ENCODE measurements at places on chromosomes 2 and 18.

DNA sequence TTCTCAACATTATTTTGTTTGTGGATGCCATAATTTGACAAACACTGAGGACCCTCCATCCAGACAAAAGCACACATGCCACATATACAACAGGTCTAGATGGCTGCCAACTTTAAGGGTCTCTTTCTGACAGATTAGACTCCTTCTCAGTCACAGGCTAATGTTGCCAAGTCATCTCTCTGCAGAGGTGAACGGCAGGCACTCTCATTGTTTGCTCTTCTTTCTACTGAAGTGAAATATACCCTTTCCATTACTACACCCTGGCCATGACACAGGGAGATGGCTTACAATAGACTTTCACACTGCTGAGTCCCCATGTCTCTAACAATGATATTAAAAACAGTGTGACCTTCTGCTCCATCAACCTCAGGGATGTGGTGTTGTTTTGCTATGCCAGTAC lies 47.5 kb upstream of the ZNF397 start:
- no peak for DNase-seq

- DNase-seq: no peak
Measured at GRCh38 chr2:164794432-164795231, 47.0 kb downstream of the COBLL1 start.

DNA sequence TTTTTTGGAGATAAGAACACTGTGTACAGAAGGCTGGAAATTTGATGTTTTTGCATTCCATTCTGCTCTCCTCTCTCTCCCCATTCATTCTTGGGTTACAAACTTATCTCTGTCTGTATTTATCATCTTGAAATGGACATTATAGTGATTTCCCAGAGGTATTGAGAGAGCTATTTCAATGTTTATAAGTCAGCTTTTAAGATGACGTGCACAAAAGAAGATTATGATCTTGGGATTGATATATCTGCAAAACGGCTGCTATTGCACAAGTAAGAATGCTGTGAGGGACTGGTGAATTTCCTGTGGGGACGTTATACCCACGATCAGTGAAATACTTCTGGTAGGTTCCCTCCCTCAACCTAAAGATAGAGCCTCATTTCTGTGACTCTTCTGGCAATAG lies 61.0 kb upstream of the DTNA start:
- no peak for DNase-seq

GRCh38 chr2:189348369-189348768 lies 92.9 kb upstream of the WDR75 start:
- no peak for DNase-seq

- DNase-seq: no peak
Measured at GRCh38 chr2:166360906-166361305, 14.8 kb downstream of the SCN9A start.

- DNase-seq: no peak
Measured at GRCh38 chr18:74944676-74945075, 264.3 kb downstream of the PTGR3 start.

GRCh38 chr18:54829856-54830255 lies 1.6 kb downstream of the RAB27B start:
- DNase-seq: no peak

- no peak for DNase-seq
Measured at GRCh38 chr18:44214396-44214795, 466.3 kb upstream of the SETBP1 start.

GRCh38 chr2:149021271-149021719 lies 17.2 kb upstream of the LYPD6B start:
- DNase-seq: no peak

DNA sequence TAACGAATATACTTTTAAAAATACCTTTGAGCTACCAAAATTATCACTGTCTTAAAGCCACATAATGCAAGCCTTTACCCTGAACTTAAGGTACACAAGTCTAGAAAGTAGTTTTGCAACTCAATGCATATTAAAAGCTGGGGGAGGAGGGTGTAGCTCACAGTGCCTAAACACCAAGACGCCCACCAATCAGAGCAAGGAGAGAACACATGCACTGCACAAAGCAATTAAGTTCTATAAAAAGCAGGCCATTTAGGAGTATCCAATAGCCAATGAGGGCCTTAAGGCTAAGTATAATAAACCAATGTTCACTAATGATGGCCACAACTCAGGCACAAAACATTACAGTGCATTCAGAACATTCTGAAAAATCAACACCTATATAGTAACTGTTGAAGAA lies 16.2 kb downstream of the TRIP12 start:
- DNase-seq: no peak

DNA sequence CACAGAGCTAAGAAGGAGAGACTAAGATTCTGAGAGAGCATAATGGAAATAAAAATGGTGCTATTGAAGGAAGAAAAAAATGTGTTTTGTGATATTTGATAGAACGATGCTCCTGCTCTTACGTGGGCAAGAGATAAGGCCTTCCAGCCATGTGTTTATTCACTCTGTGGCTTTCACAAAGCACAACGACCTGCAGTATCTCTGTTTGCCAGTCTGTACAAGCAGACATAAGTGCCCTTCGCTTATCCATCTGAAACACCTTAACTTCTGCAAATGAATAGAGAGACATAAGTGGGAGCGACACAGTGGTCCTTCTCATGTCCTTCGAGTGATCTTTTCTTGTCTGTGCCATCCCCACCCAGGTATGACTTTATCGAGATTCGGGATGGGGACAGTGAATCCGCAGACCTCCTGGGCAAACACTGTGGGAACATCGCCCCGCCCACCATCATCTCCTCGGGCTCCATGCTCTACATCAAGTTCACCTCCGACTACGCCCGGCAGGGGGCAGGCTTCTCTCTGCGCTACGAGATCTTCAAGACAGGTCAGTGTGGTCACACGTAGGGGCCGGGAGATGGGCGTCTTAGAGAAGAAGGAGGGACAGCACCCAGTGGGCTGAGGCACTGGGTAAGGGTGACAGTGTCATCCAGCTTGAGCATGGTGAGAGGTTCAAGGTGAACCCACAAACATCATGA lies 33.7 kb downstream of the NRP2 start:
- no peak for DNase-seq

DNA sequence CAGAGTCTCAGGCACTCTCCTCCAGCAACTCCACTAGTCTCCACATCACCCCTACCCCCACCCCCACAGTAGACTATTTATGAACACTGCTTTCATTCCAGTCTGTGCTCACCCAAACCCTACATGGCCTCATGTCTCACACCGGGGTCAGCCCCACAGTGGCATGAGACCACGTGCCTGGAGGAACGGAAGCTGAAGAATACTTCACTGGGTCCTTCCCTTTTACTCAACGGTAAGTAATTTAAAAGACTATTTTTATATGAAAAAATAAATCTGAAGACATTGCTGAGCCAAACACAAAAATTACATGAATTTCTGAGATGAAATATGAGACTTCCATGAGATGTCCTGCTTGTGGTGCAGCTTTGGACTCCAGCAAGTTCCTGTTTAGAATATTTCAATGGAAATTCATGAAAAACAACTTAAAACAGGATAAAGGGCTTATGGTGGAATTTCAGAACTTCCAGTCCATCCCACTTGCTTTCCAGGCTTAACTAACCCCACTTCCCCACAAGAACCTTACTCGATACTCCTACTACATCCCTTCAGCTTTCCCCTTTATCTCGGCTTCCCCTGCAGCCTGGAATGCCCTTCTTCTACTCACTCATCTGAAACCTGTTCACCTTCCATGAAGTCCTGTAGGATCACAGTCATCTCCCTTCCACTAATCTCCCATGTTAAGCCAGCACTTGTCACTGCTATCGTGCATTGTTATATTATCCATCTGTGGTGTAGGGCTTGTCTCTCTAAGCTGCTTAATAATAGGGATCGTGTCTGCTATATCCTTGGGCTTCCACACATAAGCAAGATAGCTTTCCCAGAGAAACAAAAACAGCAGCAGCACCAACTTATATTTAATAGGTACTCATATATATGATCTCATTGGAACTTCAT lies 47.9 kb downstream of the SLC14A1 start:
- no peak for DNase-seq

DNA sequence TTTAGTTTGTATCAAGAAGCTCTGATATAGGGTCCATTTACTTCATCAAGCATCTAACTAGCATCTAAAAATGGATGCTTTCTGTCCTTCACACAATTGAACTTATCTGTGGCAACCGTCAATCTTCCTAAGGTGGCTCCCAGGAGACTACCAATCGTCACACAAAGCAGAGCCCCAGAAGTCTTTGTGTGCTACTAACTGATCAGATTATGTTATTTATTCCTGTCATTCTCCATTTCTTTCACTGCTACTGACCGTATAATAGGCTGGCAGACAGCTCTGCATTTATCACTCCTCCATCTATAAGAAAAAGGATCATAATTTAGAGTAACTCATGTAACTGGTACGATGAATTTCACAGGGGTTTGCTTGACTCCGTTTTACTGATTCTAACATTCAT lies 585.0 kb upstream of the NXPH2 start:
- DNase-seq: no peak

DNA sequence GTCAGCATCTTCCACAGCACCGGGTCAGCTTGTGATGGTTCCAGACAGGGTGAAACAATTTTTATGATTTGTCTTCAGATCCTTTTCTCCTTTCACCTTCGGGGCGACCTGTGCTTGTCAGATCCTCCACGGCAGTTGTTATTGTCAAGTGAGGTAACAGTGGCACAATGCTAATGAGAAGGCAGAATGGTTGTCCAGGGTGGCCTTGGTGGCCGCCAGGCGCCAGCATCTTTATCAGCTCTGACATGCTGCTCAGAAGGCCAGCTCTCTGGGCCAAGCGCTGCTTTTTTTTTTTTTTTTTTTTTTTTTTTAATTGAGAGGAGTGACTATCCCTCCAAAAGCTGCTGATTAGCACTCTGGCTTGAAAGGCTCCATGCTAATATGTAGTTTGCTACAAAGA lies 52.3 kb upstream of the MGAT5 start:
- DNase-seq: no peak

GRCh38 chr18:5237083-5237722 lies 40.1 kb upstream of the AKAIN1 start:
- no peak for DNase-seq

DNA sequence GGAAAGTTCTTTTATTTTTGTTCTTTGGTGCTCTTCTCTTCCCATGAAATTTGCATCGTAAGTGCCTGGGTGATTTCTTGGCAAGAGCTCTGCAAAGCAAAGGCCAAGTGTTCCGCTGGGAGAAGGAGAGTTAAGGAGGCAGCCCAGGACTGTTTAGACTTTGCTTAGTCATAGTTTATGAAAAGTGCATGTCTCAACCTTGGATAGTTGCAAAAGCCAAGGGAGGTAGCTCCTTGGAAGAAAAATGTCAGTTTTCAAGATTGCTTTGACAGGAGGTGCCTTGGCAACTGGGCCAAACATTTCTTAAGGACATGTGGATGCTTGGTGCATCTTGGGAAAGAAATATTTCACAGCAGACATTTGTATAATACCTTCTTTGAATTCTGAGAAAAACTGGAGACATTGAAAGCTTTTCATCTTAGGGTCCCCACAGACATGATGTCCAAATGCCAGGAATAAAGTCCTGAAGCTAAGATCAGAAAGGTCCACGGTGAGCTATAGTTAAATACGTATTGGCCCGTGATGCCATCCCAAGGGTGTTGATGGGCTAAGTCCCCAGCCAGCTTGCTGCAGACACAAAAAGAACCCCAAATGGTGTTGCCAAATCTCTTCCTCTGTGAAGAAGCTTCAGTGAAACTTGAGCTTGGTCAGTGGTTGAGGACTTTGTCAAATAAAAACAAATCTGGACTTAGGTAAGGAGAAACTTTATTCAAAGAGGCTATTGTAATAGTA lies 96.3 kb upstream of the THUMPD2 start:
- no peak for DNase-seq

GRCh38 chr18:49406863-49407262 lies 53.6 kb downstream of the DYM start:
- DNase-seq: no peak

DNA sequence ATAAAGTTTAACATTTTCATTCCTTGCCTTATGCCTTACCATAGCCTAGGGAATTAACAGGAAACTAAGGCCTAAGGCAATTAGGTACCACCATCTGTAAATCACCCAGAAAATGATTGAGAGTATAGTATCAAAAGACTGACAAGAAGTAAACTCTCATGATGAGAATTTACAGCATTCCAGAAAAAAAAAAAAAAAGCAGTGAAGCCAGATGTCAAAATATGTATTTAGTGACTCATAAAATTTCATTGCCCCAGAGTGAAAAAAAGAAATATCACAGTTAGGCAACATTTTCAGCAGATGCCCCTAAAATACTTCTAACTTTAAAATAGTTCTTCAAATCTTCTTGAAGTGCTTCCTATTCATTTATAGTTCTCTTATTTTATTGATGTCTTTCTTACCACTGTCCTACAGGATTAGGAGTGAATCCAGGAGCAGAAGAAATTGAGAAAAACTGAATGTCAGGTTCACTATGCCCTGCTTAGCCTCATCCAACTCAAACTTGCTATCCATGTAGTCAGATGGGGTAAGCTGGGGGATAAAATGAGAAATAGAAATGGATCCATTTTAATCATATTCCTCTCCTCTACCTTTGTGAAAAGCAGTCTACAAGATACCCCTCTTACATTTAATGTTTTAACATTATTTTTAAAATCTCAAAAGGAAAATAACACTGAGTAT lies 57.3 kb upstream of the TANK start:
- DNase-seq: no peak

GRCh38 chr2:61257446-61257845 lies 95.5 kb downstream of the C2orf74 start:
- no peak for DNase-seq

- DNase-seq: no peak
Measured at GRCh38 chr18:7388741-7389140, 157.9 kb downstream of the LRRC30 start.

DNA sequence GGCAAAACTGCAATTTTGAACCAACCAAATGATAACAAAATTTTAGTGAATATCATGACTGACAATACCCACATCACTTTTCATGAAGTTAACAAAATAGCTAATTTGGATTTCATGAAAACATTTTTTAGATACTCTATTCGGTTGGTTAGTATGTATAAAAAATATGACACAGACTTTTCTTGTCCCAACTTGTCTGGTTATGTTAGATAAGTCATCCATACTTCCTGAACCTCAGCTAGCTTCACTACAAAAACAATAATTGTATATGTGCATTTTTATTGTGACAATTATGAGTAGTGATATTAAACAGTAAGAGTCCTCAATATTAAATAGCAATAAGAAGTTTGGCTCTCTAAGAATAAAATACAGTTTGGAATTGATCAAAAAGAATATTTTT lies 408.1 kb upstream of the DSEL start:
- no peak for DNase-seq

DNA sequence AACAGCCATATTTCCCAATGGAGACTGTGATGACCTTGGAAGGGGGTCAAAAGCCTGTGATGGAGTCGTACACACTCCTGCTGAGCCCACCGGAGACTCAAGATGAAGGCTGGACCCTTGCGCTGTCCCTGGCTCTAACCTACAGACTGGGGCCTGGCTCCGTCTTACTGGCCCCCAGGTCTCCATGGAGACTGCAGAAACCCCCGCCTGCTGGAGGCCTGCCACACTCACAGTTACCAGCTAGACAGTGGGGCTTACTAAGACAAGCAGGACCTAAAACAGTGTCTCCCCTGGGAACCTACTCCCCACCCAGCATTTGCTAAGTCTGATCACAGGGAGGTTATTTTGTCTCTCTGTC lies 9.6 kb downstream of the C2orf72 start:
- no peak for DNase-seq

- DNase-seq: no peak
Measured at GRCh38 chr2:11656671-11657101, 13.3 kb downstream of the NTSR2 start.

GRCh38 chr2:20444101-20444992 lies 2.5 kb upstream of the RHOB start:
- no peak for DNase-seq

GRCh38 chr2:191611614-191612013 lies 66.3 kb upstream of the NABP1 start:
- no peak for DNase-seq

GRCh38 chr2:12539776-12540562 lies 176.8 kb upstream of the TRIB2 start:
- DNase-seq: no peak
